Lower lobe of right lung (tissue), 2 donors: ENCODE measurements at places on chromosomes 16 and 17. TPM values are rescaled to one million over a fixed set of nuclear protein-coding genes. Genes with fewer than 3 reads are reported as not detected.

GRCh38 chr17:62405451-62405850 is 18.2 kb upstream of the METTL2A start:
- DNase-seq: no peak

- no peak for DNase-seq
Observed at GRCh38 chr16:11169641-11170040, 86.4 kb downstream of the SOCS1 start.

DNA sequence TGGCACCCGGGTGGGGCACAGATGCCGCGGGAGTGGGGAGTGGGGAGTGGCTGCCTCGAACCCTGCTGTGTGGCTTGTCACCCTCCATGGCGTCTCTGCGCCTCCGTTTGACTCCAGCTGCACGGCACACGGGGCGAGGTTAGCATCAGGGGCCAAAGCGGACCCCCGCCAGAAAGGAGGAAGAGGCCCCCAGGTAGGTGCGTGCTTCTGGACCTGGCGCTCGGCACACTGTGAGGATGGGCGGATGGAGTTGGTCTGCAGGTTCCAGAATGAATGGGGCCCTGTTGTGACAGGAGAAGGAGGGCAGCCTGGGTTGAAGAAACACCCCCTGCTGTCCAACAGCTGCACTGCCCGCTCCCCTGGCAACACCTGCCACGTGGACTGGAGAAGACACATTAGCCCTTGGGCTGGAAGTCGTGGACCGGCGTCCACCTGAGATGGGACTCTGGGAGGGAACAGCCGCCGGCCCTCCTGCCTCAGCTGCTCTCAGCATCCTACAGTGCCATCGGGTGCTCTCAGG is 9.4 kb upstream of the FASN start:
- no peak for DNase-seq

DNA sequence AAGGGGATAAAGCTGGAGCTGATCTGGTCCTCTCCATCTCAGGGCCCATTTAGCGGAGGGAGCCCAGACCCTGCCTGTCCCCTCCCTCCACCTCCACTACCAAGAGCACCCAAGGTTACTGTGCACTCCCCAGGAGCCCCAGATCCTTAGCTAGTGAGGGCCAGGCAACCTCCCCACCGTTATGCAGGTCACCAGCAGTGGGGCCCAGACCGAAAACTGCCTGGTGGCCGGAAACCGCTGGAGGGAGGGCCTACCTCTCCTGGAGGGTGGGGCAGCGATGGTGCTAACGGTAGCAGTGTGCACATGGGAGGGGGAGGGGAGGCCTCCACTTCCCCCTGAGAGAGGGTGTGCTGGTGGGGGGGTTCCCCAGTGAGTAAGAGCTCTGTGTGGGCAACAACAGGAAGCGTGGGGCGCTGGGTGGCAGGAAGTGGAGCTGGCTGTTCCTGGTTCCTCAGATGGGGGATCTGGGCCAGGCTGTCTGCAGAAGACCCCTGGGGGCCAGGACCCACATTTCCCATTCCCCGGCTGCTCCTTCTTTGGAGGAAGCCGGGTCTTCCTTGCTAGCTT is 4.4 kb downstream of the FMNL1 start:
- DNase-seq: peak; percentile 92

DNA sequence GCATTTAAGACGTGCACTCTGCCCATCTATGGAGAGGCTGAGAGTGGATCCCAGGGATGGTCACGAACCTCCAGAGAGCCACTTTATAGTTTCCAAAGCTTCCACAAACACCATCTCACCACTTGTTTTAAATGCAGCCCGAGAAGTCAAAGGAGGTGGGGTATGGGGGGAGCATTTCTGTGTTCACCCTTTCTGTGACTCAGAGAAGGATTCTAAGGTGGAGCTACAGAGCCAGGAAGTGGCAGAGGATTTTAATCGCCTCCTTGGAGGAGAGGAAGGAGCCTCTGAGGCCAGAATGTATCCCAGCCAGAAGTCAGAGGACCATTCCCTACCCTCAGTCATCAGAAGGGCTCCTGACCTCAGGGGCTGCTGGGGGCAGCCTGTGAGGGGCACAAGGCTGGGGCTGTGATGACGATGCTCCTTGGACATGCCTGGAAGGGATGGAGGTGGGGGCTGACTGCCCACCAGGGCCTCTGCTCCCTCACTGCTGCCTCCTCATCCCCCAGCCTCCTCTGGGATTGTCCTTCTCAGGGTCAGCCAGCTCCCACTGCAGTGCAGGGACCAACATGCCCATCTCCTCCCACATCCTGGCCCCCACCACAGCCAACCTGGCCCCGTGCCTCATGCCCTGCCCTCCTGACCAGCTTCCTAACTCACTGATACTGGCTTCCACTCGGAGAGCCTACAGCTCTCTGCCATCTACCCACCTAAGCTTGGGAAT is 2.8 kb downstream of the XYLT2 start:
- no peak for DNase-seq

GRCh38 chr17:73639932-73640331 is 4.3 kb downstream of the SDK2 start:
- no peak for DNase-seq

DNA sequence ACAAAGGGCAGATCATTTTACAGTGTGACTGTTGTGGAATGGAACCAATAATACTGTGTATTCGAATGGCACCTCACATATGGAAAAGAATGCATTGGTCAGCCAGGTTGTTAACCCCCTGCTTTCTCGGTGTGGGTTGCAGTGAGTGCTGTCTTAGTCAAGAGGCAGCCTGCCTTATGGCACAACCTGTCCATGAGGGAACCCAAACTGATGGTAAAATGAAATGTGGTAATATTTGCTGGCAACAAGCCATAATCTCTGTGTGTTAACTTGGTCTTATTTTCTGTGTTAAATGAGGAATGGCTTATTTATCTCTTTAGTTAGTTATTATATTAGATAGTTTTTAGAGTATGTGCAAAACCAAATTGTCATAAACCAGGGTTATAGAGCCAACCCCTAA is 81.6 kb downstream of the TMC6 start:
- DNase-seq: no peak

GRCh38 chr16:14354561-14355351 is 275.3 kb downstream of the PARN start:
- no peak for DNase-seq

DNA sequence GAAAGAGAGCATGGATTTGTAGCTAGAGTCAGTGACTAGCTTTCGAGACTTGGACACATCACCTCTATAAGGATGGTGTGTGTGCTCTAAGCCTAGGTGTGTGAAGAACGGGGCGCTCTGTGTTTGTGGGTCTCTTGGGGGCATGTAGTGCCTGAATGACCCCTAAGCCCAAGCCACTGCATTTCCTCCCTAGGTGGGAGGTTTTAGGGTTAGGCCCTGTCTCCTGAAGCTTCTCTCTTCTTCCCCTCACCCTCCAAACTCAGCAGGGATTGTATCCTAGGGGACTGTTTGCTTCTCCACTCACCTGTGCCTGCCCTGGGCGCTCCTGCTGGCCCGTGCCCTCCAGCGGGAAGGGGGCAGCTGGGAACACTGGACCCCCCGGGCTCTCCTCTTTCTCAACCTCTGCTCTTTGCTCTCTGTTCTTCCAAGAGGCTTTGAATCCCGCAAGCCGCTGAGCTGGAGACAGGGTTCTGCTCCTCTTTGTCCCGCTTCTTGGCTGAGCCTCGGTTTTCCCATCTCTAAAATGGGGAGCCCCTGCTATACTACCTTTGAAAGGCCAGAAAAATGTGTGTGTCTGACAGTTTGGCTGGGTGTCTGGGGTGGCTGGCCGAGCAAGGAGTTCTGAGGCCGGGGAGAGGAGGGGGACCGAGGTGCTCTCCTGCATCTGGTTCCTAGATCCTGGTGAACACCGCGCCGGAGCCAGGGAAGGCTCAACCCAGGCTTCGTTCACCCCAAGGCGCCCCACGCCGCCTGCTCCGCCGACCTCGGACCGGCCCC is 810 bp downstream of the CYGB start:
- no peak for DNase-seq

DNA sequence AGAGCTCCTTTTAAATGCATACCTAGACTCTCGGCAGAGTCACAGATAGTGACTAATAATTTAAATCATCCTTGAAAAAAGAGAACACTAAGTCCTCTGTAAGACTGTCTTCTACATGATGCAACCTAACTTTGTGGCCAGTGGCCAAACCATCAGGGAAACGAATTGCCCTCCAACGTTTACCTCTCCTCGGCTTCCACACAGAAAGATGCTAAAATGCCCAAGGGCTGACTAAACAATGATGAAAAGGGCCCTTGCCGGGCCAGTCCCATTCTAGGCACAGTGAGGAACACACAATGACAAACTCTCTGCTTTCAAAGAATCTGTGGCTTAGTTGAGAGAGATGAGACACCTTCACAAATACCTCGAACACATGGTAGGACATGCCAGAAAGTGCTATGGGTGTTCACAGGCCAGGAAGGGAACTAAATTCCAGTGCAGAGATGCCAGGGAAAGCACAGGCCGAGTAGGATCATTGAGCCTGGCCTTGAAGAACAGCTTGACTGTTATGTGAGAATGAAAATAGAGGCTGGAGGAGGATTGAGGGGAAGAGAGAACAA is 35.3 kb upstream of the PITPNM3 start:
- DNase-seq: no peak

DNA sequence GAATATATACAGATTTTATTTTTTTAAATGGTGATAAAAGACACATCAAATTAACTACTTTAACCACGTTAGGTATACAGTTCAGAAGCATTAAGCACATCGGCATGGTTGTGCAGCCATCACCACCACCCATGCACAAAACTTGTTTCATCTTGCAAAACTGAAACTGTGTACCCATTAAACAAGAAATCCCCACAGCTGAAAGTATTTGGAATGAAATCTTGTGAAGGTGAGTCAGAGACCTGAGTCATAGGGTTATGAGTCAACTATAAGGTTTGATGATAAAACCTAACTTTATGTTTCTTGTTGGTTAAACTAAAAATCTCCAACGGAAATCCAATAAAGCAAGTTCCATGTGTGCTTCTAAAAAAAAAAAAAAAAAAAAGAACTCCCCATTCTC is 561.6 kb upstream of the PSMD7 start:
- DNase-seq: no peak

DNA sequence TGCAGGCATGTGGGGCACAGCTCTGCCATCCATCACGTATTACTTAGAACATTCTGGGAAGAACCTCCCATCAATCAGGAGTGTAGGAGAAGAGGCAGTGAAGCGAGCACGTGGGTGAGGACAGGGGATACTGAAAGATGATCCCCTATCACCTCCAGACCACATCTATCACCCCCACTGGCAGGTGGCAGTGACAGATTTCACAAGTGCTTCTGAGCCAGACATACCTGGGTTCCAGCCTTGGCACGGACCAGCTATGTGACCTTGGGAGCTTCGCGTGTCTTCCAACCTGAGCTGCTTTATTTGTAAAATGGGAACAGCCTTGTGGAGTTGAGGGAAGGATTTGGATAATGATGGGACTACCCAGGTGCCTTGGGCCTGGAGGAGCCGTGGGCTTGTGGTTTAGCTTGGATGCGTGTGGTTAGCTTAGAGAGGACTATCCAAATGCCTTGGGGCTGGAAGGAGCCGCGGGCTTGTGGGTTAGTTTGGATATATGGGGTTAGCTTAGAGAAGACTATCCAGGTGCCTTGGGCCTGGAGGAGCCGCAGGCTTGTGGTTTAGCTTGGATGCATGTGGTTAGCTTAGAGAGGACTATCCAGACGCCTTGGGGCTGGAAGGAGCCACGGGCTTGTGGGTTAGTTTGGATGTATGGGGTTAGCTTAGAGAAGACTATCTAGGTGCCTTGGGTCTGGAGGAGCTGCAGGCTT is 206.4 kb downstream of the ENGASE start:
- no peak for DNase-seq

DNA sequence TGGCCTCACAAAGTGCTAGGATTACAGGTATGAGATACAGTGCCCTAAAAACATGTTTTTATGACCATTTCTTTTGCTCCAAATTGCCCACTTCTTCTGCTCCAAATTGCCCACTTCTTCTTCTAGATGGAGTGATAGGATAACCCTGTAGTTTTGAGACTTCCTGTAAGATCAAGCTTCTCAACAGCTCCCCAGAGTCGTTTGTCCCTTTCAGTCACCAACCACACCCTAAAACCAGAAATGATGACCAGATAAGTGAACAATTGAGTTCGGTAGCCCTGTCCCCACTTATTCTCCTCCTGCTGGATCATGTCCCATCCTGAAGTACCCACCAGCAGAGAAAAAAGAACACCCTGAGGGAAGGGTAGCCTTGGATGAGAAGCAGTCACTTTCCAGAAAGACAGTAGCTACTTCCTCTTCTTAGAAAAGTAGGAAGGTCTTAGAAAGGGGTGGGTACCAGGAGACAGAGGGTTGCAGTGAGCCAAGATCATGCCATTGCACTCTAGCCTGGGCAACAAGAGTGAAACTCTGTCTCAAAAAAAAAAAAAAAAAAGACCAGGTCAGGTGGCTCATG is 2.5 kb downstream of the ODAD4 start:
- no peak for DNase-seq

DNA sequence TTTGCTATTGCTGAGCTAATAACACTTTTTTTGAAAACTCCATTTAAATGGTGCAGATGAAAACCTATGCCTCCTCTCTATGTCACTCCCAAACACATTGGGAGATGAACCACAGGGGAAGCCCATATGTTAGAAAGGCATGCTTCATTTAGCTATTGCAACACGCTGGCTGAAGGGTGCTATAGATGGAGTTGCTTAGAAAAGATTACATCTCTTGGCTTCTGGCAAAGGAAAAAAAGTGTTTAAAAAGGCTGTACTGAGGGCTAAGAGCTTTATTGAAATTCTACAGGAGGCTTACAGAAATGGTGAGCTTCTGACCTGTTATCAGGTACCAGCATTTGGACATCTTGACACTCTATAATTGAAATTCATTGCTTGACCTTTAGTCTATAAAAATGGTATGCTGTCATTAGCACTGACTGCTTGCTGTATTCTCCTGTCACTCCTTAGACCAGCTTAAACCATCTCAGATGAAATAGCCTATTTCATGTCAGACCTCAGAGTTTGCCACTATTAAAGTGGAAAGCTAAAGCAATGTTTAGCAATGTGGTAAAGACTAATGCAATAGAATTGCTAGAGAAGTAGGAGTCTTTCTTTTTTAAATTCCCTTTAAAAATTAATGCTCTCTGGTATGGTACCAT is 503.9 kb downstream of the CDH11 start:
- no peak for DNase-seq

- DNase-seq: no peak
Observed at GRCh38 chr17:76569607-76570279, 15.9 kb downstream of the ST6GALNAC2 start.

DNA sequence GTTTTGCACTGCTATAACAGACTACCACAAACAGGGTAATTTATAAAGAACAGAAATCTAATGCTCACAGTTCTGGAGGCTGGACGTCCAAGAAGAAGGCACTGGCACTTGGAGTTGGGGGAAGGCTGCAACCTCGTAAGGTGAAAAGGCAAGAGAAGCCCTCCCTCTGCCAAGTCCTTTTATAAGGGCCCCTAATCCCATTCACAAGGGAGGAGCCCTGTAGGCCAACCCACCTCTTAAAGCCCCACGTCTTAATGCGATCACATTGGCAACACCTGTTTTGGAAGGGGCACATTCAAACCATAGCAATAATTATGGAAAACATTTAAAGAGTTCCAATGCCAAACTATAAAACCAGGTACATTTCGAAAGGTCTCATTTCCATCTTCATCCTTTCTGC is 5.2 kb downstream of the PKD1L3 start:
- DNase-seq: no peak

GRCh38 chr16:23448392-23448791 is 4.6 kb downstream of the COG7 start:
- no peak for DNase-seq

- no peak for DNase-seq
Observed at GRCh38 chr16:50938932-50939331, 197.0 kb downstream of the CYLD start.

Gene HOXB6
- total RNA-seq: 4.4 TPM

Gene RPA1
- total RNA-seq: 67.1 TPM

Gene KRT33A
- not detected for total RNA-seq

Gene WNK4
- total RNA-seq: 0.47 TPM

Gene TEKT5
- total RNA-seq: not detected

Gene CEP95
- 34.2 TPM for total RNA-seq

Gene MAFG
- total RNA-seq: 30.7 TPM

Gene CMTM4
- total RNA-seq: 52.5 TPM

Gene MILR1
- 19.6 TPM for total RNA-seq
